ENCODE measurements at places on chromosomes 12 and 14.

DNA sequence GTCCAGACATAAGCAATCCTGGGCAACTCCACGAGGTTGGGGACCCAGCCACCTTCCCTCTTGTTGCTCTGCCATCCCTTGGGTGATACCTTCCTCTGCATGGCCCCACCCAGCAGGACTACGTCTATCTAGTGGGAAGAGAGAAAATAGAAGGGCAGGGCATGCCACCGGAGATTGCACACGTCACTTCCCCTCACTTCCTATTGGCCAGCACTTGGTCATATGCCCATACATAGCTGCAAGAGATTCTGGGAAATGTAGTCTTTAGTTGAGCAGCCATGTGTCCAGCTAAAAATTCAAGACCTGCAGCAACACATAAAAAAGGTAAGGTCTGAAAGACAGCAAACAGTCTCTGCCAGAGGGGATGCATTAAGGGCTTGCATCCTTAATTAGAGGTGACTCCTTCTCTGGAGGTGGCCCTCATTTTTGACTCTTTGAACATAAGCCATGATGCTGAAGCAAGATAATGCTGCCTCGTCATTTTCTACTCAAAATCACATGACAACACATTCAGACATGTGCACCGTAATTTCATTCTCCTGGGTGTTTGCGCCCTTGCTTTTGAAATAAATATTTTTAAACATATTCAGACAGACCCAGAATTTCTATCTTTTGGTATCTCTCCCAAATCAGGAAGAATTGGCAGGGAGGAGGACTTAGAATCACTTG, 91.8 kb upstream of the PWP1 start:
- no peak for DNase-seq

DNA sequence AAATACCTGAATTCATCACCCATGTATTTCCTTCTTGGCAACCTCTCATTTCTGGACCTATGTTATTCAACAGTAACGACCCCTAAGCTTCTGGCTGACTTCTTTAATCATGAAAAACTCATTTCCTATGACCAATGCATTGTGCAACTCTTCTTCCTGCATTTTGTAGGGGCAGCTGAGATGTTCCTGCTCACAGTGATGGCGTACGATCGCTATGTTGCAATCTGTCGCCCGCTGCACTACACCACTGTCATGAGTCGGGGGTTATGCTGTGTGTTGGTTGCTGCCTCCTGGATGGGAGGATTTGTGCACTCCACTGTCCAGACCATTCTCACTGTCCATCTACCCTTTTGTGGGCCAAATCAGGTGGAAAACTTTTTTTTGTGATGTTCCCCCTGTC, 356 bp downstream of the OR4Q2 start:
- DNase-seq = no peak

DNA sequence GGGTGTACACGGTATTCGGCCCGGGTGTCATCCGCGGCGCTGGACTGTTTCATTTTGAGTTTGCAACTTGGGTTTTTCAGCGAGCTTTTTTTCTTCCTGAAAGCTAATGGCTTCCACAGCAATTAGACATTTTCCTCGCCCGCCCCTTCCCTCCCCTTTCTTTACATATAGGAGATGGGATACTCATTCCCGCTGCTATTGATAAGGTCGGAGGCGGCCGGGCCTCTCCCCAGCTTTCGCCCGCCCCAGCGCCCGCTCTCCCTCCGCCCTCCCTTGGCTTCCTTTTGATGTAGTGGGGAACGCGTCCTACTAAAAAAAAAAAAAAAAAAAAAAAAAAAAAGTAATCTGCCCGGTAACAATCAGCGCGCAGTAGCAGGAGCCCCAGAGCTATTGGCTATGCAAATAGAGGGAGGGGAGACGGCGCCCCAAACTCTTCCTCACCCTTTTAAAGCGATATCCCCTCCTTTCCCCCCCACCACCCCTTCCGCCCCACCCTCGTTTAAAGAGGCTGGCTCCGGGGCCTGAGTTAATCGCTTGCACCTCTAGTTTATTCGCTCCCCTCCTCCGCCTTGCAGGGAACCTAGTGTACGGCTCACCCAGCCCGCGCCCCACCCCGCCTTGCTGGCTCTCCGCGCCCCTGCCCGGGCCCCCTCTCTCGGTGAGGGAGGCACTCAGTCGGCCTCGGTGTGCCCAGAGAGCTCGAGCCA, 1.7 kb upstream of the CCND2 start:
- no peak for DNase-seq

DNA sequence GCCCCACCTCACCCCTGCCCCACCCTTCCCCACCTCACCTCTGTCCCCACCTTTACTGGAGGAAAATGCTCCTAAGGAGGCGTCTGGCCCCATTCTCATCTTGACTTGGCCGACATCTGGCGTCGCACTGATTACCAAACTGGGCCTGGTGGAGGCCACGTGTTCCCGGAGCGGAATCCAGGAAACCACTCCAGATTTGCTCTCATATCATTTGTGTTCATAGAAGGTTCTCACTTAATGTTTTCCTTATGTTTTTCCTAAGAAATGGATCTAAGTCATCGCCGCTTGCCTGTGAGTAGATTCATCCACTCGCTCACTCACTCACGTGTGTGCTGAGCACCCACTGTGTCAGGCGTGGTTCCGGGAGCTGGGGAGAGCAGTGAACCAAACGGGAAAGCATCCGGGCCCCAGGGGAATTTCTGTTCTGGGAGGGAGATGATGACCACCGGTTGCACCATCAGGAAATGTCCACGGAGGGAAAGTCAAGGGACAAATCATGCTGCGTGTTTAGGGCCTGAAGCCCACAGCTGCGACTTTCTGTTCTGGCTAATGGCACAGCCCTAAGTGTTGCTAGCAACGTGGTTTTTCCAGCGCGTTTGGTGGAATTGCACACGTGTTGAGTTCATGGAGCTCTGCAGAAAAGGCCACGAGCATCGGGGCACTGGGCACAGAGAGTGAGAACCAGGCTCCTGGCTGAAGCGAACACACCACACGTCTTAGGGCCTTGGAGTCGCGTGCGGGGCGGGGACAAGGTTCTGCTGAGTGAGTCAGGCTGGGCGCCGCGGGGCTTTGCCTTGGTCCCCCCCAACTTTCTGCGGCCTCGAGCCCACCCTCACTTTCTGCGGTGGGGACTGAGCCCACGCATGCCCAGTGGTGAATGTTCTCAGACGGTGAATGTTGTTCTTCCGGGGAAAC, 57.7 kb downstream of the ADGRD1 start:
- DNase-seq = no peak

GRCh38 chr14:85464135-85464895, 65.6 kb upstream of the FLRT2 start:
- DNase-seq = no peak

DNA sequence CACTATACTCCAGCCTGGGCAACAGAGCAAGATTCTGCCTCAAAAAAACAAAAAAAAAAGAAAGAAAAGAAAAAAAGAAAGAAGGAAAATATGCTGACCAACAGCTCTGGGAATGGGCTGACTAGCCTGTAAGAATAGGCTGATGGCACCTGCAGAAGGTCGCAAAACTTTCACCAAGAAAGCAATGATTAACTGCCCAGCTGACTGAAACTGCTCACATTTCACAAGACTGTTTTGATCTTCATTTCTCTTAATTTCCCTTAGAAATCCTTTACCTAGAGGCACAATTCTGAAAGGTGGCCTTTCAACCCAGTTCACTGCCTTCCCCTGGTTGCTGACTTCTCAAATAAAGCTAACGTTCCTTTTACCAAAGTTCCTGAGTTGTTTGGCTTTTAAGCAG, 12.4 kb downstream of the BEST3 start:
- DNase-seq = no peak

DNA sequence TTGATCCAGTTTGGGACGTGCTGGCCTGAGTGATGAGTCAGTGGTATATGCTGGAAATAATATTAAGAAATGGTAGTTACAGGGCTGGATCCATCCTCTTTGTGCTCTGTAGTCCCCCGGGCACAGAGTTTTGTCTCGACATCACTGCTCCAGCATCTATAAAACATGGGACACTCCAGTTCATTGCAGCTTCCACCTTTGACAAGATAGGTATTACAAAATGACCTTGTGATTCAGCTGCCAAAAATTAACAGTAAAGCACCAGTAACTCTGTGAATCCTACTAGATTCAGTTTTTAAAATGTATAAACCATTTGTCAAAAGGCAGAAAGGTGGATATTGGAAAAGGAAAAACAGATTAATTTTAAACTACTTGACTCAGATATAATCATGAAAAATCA, 14.6 kb upstream of the GNG2 start:
- DNase-seq = no peak

DNA sequence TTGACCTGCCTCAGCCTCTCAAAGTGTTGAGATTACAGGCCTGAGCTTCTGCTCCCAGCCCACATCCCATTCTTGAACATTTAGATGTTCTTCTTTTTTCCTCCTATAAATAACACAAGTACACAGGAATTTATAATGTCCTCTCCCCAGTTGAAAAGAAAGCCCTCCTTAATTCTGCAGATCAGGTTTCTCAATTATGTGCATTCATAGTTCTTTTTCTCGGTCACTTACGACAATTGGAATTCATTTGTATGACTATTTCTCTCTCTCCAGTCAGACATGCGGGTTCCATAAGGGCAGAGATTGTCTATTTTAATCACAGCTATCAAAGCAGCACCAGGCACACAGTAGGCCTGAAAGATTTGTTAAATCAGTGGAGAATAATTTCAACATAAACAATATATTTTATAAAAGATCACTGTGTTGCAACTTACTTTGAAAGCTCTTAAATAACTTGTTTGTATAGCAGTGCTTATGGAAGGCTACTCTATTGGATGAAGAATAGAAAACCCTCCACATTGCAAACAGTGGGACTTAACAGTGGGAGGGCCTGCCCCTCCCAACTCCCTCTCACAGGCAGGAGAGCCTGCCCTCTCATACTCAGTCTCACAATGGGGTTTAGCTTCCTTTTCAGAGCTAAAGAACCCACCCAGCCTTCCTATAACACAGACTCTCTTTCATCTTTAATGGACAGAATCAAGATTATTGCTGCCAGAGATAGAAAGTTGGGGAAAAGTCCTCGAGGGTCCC, 84.1 kb upstream of the TRAF3 start:
- DNase-seq = no peak

GRCh38 chr12:20604408-20605067, 90.6 kb upstream of the SLCO1C1 start:
- no peak for DNase-seq

DNA sequence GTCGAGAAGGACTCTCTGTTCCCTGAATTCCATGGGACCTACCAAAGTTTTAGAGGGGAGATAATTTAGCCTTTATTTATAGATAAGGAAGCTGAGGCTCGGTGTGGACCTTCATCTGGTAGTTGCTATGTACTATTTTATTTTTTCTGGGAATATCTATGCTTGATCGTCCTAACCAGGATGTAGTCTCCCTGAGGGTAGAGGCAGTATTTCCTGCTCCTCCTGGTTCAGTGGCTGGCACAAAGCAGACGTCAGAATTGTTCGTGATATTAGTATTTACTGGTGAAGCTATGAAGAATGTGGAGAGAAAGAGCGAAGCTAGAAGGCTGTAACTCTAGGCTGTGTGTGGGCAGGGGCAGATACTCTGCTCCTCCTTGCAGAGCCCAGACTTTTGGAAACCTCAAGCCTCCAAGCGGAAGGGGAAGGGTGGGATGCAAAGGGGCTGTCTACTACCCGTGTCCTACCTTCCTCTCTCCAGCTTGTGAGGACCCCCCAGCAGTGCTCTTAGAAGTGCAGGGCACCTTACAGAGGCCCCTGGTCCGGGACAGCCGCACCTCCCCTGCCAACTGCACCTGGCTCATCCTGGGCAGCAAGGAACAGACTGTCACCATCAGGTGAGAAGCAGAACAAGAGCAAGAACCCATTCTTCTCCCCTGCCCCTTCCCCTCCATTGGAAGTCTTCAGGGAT, 1.4 kb downstream of the LRP10 start:
- DNase-seq = no peak

GRCh38 chr12:66085213-66085612, 45.3 kb downstream of the LLPH start:
- DNase-seq = no peak

- peak; percentile 30 for DNase-seq
These were observed 128.5 kb upstream of the RGS6 start for GRCh38 chr14:71803539-71804260.
